ENCODE measurements at places on chromosomes 7 and 10.

DNA sequence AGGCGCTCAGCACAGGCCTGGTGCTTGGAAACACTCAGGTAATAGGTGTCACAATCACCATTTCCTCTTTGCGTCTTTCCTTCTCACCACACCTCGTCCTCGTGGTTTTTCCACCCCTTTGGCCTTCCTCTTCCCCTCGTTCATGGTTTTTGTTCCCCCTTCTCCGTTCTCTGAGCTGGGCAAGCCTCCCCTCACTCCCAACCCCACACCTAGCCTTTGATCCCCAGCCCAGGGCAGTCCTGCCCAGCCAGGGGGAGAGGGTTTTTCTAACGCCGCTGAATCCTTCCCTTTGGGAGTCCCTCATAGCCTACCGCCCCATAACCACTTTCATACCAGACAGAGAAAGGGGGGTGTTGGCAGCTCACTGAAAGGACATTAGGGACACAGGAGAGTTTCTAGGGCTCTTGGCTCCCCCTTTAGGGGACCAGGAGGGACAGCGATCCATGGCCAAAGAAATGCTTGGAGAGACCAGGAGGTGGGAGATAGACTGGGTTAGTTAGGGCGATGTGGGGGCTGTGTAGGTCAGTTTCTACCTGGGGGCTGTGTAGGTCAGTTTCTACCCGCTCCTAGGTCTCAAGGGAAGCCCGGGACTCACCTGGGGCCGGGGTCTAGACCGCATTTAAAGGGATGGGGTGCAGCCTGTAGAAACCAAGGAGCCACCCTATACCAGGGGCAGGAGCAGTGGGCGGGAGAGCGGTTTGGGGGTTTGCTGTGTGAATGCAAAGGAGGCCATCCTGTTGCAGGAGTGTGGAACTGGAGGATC lies 1.4 kb downstream of the EPHB4 start:
- no peak for DNase-seq

DNA sequence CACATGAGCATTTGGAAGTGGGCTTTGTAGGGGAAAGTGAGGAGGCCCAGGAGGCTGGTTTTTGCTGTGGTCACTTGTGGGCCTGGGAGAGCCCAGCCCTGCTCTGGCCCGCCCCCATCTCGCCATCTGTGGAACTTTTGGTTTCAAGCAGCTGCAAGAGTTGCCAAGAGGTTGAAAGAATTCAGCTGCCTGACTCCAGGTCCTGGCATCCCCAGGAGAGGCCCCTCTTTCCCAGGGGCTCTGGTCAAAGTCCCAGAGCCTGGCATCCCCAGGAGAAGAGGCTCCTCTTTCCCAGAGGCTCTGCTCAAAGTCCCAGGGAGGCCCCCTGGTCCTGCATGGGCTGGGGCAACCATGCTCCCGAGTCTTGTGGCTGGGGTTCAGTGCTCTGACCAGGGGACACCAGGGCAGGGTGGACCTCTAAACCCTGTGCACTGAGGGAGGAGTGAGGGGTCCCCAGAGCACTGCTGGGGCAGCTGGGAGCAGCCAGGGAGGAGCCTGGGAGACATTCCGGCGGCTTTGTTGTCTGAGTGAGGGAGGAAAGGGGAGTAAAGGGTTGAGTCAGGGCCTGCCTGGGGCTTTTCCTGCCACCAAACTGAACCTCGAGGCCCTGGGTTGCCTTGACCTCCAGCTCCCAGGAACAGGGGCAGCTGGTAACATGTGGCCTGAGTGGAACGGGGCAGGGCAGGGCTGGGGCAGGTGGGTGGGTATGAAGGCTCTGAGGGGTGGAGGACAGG lies 27.7 kb upstream of the CSGALNACT2 start:
- no peak for DNase-seq

DNA sequence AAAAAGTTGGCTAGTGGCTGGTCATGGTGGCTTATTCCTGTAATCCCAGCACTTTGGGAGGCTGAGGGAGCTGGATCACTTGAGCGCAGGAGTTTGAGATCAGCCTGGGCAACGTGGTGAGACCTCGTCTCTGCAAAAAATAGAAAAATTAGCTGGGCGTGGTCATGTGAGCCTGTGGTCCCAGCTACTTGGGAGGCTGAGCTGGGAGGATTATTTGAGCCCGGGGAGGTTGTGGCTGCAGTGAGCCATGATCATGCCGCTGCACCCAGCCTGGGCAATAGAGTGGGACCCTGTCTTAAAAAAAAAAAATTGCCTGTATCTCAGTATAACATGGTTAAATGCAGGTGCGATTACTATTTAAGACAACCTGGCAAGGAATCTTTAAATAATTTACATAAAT lies 61.0 kb downstream of the ADD3 start:
- DNase-seq, result no peak

DNA sequence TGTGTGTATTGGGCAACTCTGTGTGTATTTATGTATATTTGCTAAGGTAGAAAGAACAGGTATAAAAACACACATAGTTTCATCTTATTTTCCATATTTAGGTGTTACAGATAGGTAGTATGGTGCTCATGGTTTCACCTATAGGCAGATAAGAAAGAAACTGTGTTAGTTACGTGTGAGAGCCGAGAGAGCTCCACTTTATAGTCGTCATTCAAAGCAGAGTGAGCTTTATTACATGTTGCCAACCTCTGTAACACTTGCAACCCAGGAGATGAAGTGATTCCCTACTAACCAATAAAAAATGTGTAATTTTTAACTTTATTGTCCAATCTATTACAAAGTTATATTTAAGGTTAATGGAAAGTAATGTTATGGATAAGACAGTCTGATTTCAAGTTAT lies 121.3 kb downstream of the AGMO start:
- DNase-seq, result no peak

DNA sequence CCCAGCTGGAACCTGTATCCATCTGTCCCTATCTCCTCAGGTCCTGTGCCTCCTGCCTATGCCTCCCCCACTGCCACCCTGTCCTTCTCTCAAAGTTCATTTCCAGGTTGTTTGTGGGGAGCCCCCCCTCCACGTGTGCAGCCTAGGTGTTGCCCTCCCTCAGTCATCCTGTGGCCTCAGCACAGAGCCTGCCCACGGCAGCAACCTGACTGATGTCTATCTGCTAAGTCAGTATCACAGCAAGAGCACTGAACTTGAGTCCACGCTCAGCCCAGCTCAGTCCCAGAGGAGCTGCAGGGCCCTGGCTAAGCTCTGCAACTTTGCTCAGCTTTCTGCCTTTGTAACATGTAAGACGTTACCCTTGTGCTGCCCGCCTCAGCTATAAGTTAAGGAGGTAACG lies 28.7 kb downstream of the FAM53B start:
- DNase-seq, result no peak

DNA sequence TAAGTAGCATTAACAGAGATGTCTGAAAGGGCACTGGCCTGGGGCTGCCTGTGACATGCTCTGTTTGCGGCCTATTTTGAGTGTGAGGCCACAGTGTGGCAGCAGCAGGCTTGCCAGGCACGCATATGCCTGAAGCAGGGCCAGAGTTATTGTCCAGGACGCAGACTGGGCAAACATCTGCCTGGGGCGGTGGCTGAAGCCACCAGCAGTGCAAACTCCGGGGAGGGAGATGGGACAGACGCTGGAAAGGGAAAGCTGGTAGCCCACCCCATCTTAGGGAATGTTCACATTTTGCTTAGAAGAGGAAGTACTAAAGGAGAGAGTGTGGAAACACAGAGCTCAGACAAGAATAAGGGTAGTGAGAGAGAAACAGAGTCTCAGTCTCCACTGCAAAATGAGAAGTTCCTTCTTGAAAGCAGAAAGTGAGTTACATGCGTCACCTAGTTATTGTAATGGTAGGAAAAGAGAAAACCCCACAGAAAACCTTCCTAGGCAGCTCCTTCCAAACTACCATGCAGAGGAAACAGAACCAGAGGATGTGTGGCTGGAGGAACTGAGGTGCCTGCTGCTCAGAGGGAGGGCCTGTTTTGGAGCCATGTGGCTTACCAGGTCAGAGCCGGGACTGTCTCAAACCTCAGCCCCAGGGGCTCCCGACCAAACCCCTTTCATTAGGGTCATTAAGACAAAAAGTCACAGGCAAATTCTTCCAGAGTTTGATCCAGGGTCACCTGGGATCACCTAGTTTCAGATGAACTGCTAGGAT lies 14.5 kb downstream of the AKR1B1 start:
- DNase-seq, result no peak

DNA sequence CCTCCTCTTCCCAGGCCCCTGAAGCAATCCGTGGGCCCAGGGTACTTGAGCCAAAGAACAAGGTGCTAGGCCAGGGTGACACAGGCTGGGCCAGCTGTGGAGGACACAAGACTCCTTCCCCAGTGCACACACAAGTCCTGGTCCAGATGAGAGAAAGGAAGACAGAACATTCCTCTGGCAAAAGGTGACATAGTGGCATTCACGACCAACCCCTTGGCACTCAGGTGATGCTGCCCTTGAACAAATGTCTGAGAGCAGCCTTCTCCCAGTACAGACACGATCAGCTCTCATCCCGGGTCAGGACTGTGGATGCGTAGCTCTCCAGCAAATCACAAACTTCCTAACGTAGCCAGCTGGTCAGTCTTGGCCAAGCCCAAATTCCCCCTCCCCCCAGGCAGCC lies 118.5 kb downstream of the OAT start:
- DNase-seq, result no peak

DNA sequence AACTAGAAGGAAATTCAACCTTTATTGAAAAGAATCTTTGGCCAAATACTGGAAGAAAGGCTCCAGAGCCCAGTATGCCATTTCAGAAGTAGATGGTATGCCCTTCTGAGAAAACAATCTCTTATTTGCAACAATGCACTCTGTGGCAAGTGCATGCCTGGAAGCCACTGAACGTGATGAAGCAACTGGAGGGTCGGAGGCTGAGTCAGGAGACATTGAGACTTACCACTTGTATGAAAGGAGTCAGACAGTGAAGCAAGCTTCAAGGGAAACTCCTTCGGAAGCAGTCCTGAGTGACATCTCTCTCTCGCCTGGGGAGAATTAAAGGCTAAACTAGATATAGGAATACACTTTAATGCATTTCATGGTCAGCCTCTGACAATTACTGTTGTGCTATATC lies 353.7 kb downstream of the NRG3 start:
- no peak for DNase-seq

- DNase-seq, result no peak
Measured at GRCh38 chr10:28875549-28876081, 198.3 kb downstream of the BAMBI start.

GRCh38 chr7:7564323-7564780 lies 2.3 kb upstream of the MIOS start:
- no peak for DNase-seq

DNA sequence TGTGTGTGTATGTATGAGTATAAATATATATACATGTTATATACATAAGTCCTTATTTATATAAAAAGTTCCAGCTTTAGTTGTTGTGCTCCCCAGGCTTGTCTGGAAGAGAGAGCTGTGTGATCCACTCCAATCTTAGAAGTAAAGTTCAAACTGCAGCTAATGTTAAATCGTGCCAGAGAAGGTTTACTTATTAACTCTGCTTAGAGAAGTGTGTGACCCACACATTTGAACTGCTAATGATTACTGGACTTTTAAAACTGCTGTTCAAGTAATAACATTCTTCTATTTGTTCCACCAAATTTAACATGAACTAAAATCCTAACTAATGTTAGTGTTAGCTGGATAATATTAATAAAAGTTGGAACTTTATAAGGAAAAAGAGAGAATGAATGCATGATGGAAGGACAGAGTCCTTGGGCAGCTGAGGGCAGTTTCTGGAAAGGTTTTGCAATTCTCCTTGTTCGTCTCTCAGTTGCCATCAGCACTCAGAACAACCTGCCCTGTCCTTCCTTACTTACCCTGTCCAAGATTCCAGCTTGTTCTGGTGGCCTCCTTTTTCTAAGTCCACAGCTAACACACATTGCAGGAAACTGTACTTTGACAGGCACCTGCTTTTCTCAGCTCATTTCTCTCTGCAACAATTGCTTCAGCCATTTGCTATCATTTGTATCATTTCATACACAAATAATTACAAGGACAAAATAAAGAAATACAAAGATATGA lies 162.6 kb downstream of the FAM107B start:
- no peak for DNase-seq

GRCh38 chr7:139099172-139099947 lies 10.2 kb downstream of the ZC3HAV1 start:
- DNase-seq, result no peak

GRCh38 chr7:40720416-40720815 lies 585.6 kb downstream of the SUGCT start:
- DNase-seq, result no peak

GRCh38 chr10:5805711-5806110 lies 7.5 kb downstream of the GDI2 start:
- DNase-seq, result no peak

DNA sequence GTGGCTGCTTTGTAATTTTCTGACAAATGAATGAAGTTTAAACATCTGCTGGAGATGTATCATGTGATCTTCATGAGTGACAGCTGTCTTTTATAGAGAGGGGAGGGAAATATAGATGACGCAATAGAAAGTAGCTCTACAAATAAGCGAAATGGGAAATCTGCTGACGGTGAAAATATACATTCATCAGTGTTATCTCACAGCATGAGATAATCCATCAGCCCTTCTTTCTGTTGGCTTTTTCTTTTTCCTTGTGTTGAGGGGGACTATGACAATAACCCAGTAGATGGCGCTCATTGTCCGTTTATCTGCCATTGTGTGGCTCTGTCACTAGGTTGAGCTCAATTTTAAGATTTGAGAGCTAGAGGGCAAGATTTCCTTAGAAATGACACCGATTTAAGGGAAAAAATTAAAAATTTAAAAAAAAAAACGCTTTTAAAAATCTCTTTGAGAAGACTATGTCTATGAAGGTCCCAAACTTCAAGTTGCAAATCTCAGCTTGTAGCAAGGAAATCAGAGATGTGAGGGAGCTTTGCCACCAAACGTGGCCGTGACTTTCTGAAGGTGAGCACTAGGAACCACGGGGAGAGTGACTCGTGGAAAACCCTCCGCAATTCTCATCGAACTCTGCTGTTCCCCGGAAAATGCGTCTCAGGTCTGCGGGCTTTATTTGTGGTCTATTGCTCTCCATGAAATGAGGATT lies 114.6 kb upstream of the SFMBT2 start:
- no peak for DNase-seq

- no peak for DNase-seq
Measured at GRCh38 chr7:15972862-15973275, 286.4 kb upstream of the MEOX2 start.

DNA sequence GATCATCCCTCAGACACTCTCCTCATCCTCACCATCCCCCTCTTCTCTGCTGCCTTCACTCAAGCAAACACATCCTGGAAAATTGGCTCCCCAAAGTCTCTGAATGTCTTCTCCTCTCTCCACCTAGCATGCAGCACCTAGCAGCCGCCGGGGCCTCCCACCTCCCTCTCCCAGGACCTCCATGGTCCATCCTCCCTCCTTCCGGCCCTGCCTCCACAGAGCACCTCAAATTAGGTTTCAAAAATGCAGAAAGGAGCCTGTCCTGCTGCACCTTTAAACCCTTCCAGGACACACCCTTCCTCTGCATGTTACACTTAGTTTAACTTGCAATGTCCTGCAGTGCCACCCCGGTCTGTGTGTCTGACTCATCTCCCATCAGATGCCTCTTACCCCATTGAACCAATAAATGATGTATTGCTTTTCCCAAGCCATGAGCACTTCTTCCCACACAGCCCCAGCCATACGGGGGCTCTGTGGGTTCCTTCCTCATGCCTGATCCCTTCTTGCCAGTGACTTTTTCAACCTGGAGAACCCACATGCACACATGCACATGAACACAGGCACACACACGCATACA lies 582.5 kb upstream of the MGMT start:
- no peak for DNase-seq

GRCh38 chr10:125006921-125007426 lies 65.1 kb downstream of the ZRANB1 start:
- no peak for DNase-seq

All from activated T-helper 1 cell treated with anti-CD3 and anti-CD28 coated beads, Interleukin-2, amount 50 U/mL, for 16 hours (primary cell).